ENCODE measurements at places on chromosomes 6 and 20.

- no peak for DNase-seq
Observed at GRCh38 chr6:36999061-36999750, 6.2 kb upstream of the FGD2 start.

- DNase-seq: no peak
Observed at GRCh38 chr6:56814308-56814707, 140.6 kb upstream of the BEND6 start.

GRCh38 chr20:5222919-5223634, 93.7 kb downstream of the PROKR2 start:
- peak; percentile 86 for DNase-seq

- no peak for DNase-seq
Observed at GRCh38 chr6:111110036-111110435, 22.7 kb downstream of the SLC16A10 start.

- peak; percentile 39 for DNase-seq
Observed at GRCh38 chr6:138517635-138518034, 18.3 kb upstream of the NHSL1 start.

DNA sequence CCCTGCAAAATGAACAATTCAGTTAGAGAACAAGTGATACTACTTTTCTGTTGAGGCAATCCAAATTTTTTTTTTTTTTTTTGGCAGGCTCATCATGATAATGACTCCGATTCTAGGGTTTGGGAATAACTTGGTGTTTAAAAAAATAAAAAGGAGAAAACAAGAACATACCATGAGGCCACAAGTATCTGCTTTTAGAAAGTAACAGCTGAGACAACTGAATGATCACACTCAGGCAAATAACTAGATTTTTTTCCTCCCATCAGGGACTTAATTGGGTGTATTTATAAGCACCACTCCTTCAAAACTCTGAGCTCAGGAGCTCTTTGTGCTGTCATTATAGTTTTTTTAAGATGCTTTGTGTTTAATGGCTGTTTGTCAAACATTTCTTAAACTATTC, 29.6 kb downstream of the PAK5 start:
- no peak for DNase-seq

- no peak for DNase-seq
Observed at GRCh38 chr6:13398421-13398994, 70.2 kb upstream of the TBC1D7 start.

DNA sequence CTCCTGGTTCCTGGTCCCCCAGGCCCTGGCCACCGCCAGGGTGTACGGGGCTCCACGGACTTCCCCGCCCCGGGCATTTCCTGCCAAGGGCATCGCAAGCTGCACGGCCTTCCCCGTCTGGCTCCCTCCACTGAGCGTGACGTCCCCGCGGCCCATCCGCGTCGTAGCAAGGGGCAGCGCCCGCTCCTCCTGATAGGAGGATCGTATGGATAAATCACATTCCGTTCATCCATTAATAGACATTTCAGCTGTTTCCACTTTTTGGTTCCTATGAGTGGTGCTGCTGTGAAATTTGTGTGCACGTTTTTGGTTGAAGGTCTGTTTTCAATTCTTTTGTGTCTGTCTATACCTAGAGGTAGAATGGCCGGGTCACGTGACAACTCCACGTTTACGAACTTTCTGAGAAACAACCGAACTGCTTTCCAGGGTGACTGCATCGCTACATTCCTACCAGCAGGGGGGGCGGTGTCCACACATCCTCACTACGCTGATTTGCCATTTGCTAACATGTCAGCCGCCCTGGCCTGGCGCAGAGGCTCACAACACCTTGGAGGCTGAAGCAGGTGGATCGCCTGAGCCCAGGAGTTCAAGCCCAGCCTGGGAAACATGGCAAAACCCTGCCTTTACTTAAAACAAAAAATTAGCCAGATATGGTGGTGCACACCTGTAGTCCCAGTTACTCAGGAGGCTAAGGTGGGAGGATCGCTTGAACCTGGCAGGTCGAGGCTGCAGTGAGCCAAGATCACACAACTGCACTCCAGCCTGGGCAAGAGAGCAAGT, 37.7 kb downstream of the KCNQ2 start:
- DNase-seq: peak; percentile 86

DNA sequence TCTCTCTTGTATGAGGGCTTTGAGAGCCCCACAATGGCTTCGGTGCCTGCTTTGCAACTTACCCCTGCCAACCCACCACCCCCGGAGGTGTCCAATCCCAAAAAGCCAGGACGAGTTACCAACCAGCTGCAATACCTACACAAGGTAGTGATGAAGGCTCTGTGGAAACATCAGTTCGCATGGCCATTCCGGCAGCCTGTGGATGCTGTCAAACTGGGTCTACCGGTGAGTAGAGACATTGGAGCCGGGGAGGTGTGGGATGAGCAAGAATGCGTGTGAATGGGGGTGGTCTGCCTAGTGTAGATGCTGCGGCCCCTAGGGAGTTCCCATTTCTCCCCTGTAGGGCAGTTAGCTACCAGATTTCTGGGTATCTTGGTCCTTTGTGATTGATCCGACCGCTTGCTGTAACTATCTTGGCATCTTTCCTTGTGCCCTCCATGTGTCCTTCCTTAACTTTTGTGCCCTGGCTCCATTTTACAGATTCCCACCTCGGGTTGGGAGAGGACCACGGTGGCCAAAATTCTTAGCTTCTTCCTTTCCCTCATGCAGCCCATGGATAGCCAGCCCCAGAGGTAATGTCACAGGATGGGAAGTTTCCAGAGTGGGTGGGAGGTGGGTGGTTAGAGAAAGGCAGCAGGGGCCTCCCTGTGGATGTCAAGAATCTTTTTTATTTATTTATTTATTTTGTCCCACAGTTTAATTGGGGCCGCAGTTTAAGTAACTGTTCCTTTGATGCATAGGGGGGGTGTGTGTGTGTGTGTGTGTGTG, 6.3 kb downstream of the BRD2 start:
- DNase-seq: no peak

- no peak for DNase-seq
Observed at GRCh38 chr6:158556113-158556512, 3.8 kb upstream of the TMEM181 start.

DNA sequence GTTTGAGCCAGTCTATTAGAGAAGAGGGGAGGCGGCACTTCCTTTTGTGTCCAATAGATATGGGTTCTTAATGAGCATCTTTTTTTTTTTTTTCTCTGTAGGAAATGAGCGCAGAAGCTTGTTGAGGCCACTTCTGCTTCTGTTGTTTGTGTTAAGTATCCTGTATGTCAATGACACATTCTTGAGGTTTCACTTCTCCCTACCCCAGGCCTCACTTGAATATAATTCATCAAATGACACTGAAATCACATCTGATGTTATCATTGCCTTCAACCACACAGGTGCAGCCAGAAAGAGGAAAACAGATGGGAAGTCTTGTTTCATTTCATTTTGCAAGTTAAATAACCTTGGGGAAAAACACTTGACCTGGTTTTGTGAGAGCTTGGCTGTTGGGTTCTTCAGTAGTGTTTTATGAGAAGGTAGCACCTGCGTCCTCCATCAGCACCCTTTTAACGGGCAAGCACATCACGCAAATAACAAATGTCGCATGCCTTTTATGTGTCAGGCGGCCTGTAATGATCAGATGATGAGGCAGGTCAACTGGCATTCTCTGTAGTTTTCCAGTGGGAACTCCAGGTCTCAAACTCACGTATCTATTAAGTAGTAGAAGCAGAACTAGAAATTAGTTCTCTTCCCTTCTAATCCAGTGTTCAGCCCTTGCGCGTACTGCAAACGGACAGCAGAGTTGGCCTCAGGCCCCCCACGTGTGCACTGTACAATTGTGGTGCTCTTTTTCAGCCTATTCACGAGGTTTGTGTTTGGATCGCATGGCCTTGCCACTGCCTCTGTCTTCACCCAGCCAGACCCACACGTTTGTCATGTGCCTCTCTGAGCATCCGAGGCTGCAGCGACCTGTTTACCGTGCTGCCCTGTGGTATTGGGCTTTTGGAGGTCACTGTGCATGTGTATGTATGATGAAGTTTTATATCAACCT, 23.5 kb downstream of the PLEKHG1 start:
- peak; percentile 43 for DNase-seq

GRCh38 chr6:157744102-157744601, 78.9 kb upstream of the SNX9 start:
- no peak for DNase-seq

- DNase-seq: peak; percentile 82
Observed at GRCh38 chr6:51959744-51960383, 127.5 kb downstream of the PKHD1 start.

GRCh38 chr6:152314483-152314832, 322.7 kb downstream of the SYNE1 start:
- DNase-seq: no peak

DNA sequence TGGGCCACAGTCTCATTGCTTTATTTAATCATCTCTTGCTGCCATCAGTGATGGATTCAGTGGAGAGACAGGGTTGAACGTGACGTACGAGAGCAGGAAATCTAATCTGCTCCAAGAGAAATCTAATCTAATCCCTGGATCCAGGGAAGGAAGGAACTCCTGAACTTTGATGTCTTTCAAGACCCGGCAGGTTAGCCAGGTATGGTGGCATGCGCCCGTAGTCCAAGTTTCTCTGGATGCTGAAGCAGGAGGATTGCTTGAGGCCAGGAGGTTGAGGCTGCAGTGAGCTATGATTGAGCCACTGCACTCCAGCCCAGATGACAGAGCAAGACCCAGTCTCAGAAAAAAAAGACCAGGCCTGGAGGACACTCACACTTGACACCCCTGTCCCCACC, 11.4 kb upstream of the PGC start:
- DNase-seq: no peak

GRCh38 chr20:37781626-37782025, 87.8 kb downstream of the CTNNBL1 start:
- no peak for DNase-seq

GRCh38 chr6:52514514-52514913, 62.3 kb downstream of the TRAM2 start:
- no peak for DNase-seq
